ENCODE measurements at places on chromosomes 6 and 20.

- DNase-seq, result no peak
Observed at GRCh38 chr6:24910331-24910960, 25.3 kb downstream of the RIPOR2 start.

DNA sequence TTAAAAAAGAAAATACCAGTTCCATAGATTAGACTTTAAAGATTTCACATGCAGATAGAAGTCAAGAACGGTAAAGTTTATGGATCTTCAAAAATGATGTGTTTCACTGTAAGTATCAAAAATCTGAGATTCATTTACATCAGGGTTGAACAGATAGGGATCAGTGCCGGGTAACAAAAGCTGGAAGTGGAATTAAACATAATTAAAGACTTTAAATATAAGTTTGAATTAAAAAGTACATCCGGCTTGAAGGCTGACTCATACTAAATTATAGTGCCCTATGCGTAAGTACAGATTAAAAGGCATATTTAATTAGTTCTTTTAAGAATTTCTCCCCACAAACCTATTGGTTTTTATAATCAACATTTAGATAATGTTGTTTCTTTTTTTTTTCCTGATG is 312.7 kb downstream of the PRL start:
- no peak for DNase-seq

- DNase-seq, result no peak
Observed at GRCh38 chr6:144372611-144373594, 87.8 kb downstream of the UTRN start.

GRCh38 chr6:99822741-99823512 is 171.1 kb downstream of the MCHR2 start:
- DNase-seq, result peak; percentile 42

- DNase-seq, result no peak
Observed at GRCh38 chr6:125987026-125987617, 782 bp downstream of the TRMT11 start.

DNA sequence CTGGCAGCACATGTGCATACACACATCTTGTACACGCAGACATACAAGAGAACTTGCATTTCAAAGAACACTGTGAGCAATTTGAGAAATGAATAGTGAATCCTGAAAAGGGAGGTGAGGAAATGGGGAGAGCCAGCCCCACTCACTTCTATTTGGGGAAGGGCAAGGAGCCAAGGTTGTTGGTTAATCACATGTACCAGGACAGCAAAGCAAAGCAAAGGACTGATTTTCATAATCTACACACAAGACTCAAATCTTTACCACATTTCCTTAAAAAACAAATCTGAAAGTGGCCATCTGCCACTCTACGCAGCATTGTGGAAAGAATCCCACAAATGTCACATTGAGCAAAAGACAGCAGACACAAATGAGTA is 35.0 kb upstream of the KIF16B start:
- DNase-seq, result no peak

- no peak for DNase-seq
Observed at GRCh38 chr20:221258-221830, 5.7 kb upstream of the DEFB129 start.

DNA sequence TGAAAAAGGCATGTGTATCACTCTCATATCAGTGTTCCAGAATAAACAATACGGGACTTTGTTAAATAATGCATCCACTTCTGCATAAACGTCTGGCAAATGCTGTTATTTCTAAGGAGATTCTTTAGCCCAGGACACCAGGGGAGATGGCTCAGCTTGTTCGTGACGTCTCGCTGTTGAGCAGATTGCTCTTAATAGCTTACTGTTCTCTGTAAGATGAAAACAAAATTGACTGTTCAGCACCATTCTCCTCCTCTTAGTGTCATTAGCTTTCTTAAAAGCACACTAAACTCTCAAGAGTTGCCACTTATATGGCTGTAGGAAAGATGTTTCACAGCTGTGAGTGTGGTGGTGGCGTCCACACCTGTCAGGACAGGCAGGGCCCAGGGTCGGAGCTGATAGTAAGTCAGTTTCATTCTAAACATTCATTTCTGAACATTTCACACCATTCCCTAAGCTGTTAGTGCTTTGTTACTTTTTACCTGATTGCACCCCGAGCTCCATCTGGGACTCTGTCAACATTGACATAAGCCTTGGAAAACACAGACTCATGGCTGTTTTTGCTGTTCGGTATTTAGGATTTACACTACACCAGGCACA is 132.1 kb downstream of the ZDHHC14 start:
- no peak for DNase-seq
